ENCODE measurements at places on chromosomes 5 and 9.

DNA sequence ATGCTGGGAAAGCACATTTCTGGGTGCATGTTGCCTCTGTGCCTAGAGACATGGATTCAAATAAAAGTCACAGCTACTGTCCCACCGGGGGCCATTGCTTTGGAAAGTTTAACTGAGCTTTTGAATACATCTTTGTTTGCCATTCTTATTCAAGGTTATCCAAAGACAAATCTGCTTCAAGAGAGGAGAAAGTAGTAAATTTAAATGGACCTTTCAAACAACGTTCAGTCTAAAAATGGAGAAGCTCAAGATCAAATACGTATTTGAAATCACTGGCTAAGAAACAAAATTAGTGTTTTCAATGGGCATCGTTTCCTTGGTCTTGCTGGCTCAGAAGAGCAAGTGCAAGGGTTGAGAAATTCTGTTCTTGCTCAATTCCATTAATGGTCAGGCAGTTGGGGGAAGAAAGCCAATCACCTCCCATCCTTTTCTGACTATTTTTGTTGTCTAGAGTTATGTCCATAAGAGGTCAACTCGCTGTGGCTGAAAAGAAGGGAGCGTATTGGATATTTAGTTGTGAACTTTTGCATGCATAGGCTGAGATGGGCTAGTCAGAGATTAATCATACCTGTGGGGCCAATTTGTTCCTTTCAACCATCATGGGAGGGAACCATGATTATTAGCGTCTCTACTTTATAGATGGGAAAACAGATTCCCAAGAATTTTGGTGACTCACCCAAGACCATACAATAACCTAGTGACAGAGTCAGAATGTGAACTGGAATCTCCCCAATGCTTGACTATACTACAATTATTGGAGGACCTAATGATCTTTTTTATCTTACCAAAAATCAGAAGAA lies 276.2 kb upstream of the TNC start:
- DNase-seq, result no peak

- no peak for DNase-seq
Measured at GRCh38 chr9:8560560-8561525, 761.3 kb upstream of the DMAC1 start.

DNA sequence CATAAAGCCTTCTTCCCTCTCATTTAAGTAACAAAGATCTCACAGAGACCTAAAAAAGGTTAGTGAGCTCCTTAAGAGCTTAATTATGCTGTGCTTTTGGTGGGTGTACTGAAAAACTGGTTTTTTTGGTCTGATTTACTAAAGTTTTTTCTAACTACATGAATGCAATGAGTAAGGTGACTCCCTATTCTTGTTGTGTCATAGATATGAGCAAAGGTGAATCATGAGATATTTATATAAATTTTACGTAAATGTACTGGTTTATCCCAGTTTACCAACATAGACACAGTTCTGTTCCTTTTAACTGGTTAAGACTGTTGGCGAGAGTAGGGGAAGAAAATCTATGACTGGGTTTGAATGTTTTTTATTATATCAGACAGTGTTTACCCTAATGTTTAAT lies 250.5 kb downstream of the NR2F1-AS1 start:
- no peak for DNase-seq

DNA sequence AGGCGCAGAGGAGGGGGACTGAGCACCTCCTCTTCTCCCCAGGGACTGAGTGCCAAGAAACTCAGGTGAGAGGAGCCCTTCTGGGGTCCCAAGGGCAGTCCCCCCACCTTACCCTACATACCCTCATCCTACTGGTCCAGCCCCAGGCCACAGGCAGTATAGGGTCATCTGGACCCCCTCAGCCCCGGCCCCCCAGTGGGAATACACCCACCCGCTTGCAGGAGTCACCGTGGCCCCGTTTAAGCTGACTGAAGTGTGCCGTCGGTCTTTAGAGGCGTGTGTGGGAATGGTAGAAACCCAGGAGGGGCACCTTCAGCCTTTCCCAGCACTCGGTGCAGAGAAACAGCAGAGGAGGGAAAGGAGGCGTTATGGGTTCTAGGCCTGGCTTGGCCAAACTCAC lies 30.8 kb downstream of the COL15A1 start:
- DNase-seq, result no peak

DNA sequence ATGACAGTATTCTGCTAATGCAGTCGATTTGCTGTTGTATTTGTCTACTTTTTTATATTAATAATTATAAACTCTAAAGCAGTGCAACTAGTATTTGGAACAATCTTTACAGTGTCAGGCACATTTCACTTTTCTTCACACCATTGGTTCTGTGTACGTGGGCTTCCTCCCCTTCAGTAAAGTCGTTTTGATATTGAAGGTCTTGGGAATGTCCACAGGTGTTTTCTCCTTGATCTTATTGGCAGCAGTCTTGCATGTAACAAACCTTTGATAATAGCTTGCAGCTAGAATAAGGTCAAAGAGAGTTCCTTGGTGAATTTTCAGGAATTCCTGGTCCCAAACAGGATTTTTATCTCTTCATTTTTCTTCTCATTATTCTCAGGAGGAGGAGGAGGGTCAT lies 12.2 kb downstream of the DDX4 start:
- no peak for DNase-seq

DNA sequence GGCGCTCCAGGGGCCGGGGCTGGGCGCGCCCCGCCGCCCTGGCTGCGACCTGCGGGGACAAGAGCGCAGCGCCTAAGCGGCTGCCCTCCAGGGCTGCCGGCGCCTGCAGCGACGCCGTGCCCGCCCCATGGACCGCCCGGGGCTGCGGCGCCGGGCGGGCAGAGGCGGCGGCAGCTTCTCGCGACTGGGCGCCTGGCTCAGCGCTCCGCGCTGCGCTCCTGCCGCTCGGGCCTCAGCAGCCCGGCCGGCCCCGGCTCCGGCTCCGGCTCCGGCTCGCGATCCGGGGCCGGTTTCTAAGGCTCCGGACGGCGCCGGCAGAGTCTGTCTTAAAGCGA lies at the start of gene PITX1:
Gene PITX1, minus strand, starts transcription at position 328 of the 335 bp plus-strand sequence. CDS start 347 bp downstream, outside the sequence.
- no peak for DNase-seq

- DNase-seq, result no peak
Measured at GRCh38 chr9:13431222-13431536, 151.7 kb upstream of the MPDZ start.

- DNase-seq, result no peak
Measured at GRCh38 chr9:14362175-14362574, 48.2 kb upstream of the NFIB start.

DNA sequence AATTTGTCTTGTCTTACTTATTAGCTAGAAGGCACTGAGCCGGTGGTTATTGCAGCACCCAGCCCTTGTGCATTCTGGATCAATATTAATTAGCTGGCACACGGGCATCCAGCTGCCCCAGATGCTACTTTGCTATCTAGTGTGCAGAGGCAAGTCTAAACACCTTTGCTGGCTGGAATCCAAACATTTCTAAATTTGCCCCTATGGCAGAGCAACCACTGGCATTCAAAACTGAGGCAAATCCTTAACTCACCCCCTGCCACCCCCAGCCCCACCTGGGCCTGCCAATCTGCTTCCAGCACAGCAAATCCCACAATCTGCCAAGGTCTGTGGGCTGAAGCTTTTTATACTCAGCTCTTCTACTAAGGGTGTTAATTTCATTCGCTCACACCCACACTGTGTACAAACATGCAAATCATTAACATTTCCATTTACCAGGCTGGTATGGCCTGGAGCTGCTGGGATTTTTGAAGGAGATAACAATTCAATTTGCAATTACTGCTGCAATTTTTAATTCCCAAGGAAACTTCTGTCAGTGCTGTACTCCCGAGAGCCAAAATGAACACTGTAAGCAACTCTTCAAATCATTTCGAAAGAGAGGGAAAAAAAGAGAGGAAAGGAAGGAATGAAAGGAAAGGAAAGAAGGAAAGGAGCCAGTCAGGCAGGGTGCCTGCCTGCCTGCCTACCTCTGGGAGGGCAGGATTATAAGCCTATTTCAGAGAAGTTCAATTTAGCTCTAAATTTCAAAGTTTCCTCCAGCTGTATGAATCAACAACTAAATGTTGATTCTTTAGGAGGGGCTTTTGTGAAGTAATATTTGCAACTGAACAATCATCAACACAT lies 35.5 kb downstream of the RAPGEF1 start:
- no peak for DNase-seq

- no peak for DNase-seq
Measured at GRCh38 chr9:3875361-3876132, 349.7 kb upstream of the RFX3 start.

- peak; percentile 43 for DNase-seq
Measured at GRCh38 chr5:82356808-82357671, 78.9 kb upstream of the RPS23 start.

DNA sequence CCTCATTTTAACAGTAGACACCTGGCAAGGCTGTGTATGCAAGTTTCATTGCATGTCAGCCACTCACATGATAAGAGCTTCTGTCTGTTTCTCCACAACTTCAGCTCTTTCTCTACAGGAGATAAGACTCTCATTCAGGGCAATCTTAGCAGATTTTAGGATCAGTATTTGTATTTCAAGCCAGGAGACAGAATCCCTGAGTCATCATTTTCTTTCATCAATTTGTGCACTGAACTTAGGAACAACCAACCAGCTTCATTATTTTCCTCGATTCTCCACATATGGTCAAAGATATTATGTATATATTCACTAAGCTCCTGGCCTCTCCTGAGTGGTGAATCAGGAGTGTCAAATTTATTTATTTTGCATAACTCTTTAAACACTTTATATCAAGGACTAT lies 181.8 kb upstream of the CCNH start:
- DNase-seq, result no peak

DNA sequence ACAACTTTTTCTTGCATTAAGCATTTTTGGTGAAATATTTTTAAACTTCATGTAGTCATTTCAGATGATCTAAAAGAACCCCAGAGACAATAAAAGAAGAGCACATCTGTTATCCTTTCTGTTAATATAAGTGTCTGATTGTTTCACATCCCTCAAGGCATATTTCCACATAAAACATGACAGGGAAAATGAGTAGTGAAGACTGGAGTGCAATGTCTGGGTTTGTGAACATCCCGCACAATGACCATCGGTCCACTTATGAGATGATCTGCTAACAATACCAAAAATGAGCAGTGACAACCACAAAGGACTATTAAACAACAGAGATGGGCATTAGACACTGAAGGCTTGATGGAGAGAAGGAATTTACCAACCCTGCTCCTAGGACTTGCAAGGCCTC lies 209.1 kb downstream of the NR2F1-AS1 start:
- DNase-seq, result no peak

DNA sequence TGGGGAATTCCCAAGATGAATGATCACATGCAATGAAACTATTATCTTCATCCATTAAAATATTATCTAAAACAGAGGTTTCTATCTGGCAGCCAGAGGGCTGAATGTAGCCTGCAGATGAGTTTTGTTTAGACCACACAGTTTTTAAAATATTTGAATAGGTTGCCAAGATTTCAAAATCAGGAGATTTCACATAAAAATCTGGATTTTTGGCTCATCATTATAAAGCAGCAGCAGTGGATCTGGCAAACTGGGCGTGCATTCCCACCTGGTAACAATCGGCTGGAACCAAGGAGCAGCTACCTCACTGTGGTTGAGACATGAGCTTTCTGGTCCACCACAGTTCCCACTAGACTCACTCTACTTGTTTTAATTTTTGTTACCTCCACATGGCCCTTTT lies 155.1 kb downstream of the BNC2 start:
- no peak for DNase-seq

DNA sequence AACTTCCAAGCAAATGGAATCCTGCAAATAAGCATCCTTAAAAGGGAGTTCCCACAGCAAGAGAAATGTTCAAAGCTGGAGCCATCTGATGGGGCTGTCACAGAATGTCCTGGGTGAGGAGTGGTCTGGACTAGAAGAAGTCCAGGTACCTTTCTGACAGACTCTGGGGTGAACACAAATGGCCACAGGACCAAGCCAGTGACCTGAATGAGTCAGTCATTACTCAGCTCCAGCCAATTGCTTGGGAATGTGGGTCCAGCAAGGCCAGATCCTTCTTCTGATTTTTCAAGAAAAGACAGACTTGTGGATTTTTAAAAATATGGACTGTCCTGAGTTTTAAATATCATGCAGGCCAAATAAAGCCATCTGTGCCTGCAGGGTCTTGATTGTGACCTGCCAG lies 30.1 kb downstream of the GALNT10 start:
- no peak for DNase-seq

DNA sequence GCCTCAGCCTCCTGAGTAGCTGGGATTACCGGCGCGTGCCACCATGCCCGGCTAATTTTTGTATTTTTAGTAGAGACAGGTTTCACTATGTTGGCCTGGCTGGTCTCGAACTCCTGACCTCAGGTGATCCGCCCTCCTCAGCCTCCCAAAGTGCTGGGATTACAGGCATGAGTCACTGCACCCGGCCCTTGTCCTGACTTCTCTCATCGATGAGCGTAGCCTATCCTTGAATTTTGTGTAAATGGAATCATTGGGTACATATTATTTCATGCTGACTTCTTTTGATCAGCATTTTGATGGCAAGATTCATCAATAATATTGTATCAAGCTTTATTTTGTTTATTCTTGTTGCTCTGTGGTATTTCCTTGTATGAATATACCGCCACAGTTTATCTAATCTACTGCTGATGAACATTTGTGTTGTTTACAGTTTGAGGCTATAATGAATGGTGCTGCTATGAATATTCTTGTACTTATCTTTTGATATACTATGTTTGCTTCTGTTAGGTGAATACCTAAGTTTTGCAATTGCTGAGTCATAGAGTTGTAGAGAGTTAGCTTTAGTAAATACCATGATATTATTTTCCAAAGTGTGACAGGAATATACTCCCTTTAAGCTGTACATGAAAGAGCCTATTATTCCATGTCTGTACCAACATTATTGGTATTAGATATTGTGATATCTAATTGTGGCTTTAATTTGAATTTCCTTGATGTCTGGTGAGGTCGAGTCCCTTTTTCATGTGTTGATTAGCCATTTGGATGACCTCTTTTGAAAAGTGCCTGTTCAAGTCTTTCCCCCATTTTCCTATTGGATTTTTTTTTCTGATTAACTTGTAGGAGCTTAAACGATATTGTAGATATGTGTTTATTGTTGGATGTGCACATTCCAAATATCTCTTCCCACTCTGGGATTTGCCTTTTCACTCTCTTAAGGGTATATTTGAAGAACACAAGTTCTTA lies 107.5 kb downstream of the RGS3 start:
- no peak for DNase-seq

DNA sequence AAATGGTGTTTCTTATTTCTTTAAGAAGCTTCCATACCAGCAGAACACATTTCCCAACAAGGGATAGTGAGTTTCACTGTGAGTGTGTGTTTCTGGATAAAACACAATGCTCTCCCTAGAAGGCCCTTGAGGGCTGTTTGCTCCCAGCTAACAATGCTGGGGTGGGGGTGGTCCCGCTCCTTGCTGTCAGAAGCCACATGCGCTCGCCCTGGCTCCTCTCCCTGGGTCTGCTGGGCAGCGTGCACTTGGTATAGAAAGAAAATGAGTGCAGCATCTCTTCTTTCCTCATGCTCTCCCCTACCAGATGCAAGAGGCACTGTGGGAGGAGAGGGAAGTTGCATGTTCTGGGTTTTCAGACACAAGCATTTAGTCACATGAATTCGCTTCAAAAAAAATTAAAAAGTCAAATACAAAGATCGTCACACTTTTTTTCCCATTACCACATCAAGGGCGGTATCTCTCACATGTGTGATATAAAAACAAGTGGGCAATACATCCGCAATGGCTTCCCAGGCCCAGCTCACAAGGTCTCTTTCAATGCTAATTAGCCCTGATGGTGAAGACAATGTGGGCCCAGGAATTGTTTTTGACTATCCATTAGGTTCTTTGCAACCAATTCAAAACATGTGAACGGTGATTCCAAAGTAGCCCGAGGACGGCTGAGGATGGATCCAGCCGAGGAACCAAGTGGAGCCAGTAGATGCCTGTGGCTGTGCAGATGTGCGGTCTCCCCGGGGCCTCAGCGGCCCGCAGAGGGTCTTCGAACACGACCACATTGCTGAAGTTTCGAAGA lies 603.6 kb downstream of the IRX1 start:
- no peak for DNase-seq

- DNase-seq, result no peak
Measured at GRCh38 chr9:36961051-36961450, 73.0 kb downstream of the PAX5 start.

Measured in stimulated activated CD4-positive, alpha-beta T cell treated with anti-CD3 and anti-CD28 coated beads, TNF-alpha, amount 100 ng/mL, for 24 hours (primary cell).